Breast epithelium (tissue), 4 donors: ENCODE measurements at places on chromosomes 1 and 21. TPM values are rescaled to one million over a fixed set of nuclear protein-coding genes. Genes with fewer than 3 reads are reported as not detected.

The PTCH2 gene
- 2.2 TPM for total RNA-seq

- DNase-seq = no peak
Observed at GRCh38 chr1:194535369-194535768, 1349.0 kb upstream of the B3GALT2 start.

- no peak for DNase-seq
Observed at GRCh38 chr1:202825748-202826147, 15.0 kb downstream of the PCAT6 start.

- no peak for DNase-seq
Observed at GRCh38 chr1:215285013-215285800, 202.7 kb downstream of the KCNK2 start.

DNA sequence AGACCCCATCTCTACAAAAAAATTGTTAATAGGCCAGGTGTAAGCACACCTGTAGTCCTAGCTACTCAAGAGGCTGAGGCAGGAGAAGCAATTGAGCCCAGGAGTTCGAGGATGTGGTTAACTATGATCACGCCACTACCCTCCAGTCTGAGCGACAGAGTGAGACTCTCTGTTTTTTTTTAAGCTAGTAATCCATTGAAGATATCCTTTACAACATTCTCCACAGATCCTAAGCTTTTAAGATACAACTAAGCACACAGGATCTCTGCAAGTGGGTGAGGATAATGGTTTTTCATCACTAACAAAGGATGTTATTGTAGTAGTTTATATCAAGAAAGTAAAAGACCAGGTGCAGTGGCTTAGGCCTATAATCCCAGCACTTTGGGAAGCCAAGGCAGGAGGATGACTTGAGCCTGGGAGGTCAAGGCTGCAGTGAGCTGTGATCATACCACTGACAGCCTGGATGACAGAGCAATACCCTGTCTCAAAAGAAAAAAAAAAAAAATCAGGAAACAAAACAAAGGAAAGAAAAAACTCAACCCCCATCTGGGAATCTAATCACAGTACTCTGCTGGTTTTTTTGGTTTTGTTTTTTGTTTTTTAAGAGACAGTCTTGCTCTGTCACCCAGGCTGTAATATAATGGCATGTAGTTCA, 166.1 kb downstream of the RERE start:
- DNase-seq = no peak

DNA sequence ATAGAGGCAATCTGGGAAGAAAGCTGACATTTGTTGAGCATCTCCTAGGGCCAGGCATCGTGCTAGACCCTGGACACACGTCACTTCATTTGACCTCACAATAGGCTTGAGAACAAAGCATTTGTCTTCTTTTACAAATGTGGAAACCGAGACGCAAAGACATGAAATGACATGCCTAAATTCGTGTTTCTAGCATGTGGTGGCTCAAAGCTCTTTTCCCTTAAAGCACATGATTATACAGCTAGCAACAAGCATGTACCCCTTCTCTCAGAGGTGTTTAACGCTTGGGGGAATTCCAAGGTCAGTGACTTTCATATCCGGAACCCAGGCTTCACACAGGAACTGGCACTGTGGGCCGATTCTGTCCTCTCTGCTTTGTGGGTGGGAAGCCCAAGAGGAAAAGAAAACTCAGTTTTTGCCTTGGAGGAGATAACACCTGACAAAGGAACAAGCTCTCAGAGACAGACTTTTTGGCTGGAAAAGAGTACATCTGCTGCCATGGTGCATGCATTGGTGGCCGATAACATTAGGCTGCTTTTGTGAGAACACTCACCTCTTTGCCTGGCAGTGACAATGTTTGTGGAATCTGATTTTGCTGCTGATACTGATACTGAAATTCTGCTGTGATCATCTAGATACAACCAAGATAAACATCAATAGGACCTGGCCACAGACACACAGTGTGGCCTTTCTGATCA, 15.4 kb upstream of the CD2 start:
- DNase-seq = no peak

GRCh38 chr1:161082996-161083747, 6.2 kb downstream of the NECTIN4 start:
- peak; percentile 96 for DNase-seq

The TNFRSF9 gene
- total RNA-seq = not detected

The SLAMF9 gene
- not detected for total RNA-seq

GRCh38 chr1:215345208-215345607, 221.9 kb upstream of the KCTD3 start:
- no peak for DNase-seq

DNA sequence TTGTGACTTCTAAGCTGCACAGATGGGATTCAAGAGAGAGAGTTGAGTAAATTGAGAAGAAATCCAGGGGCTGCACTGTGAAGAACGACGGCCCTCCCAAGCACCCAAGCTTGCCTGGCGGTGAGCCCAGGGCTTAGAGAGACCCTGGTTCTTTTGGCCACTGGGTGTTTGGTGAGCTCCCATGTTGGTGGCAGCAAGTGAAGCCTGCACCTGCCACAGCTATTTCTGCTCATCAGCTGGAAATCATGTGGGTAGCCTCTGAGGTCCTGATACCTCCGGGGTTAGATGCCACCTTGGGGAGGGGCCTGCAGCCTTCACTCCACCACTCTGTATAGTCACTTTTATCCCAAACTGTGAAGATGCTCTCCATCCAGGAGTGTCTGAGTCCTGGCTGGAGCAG, 6.2 kb upstream of the BTG2 start:
- DNase-seq = no peak

DNA sequence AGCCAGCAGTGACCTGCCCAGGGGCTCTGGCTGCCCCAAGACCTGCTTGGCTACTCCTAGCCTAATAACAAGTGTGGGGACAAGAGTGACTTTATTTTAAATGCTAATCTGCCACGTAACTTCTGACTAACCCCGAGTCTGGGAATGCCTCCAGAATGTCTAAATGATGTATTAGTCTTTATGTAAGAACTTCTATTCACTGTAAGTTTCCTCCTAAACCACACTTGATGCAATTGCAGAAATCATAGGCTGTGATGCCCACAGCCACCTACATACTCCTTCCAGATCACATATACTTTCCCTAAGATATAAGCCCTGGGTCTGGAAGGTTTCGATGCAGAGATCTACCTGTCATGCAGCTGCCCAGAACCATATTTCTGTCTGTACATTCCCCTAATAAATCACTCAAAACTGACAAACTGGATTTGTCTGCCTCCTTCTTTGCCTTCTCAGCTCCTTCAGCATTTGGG, 5.9 kb upstream of the VPS45 start:
- DNase-seq = no peak

GRCh38 chr1:12501661-12502060, 116.3 kb downstream of the DHRS3 start:
- no peak for DNase-seq

DNA sequence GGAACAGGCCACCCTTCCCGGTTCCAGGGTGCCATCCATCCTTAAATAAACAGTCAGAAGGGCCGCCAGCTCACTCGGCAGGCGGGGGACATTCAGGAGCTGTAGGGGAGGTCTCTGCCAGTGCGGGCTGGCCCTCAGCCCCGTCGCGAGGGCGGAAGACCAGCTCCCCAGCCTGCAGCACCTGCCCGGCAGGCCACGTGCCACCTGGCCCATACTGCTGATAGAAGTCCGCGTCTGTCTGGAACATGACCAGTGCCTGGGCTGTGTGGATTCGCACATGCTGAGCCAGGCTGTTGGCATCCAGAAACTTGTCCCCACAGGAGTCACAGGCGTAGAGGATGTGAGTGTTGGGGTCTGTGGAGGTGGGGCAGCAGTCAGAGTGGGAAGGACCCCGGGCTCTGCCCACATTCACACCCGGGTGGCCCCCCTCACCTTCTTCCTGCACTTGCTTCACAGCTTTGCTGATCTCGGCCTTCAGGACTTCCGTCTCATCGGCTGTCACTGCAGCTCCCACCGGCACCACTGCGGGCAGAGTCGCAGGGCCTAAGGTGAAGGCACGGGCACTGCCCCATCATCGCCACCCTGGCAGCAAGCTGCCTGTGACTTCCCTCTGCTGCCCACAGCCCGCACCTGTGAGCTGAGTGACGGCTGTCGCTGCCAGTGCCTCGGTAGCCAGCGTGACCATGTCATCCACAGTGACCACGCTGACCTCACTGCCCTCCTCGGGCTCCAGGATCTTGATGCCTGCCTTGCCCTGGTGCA, 33.8 kb downstream of the ZBTB17 start:
- DNase-seq = no peak

The PLCH2 gene
- 0.16 TPM for total RNA-seq

GRCh38 chr1:244439391-244440032, 12.2 kb downstream of the ADSS2 start:
- no peak for DNase-seq

The S100A7A gene
- not detected for total RNA-seq

The ELK4 gene
- 26.5 TPM for total RNA-seq

The SPTA1 gene
- total RNA-seq = under 0.01 TPM

DNA sequence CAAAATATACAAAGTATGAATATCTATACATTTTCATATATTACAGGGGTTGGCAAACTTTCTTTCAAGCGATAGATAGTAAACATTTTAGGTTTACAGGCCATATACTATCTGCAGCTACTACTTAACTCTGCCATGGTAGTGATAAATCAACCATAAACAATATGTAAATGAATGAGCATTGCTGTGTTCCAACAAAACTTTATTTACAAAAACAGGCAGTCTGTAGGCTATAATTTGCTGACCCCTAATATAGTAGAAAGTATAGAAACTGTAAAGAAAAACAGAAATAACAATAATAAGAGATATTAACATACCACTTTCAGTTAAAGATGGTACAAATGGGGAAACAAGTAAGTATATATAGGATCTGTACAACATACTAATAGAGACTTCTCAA, 58.1 kb downstream of the COLGALT2 start:
- DNase-seq = no peak

The SPATA45 gene
- total RNA-seq = not detected

The HSF2BP gene
- total RNA-seq = 1.8 TPM

The C1orf116 gene
- 5.6 TPM for total RNA-seq

The KCNH1 gene
- not detected for total RNA-seq

DNA sequence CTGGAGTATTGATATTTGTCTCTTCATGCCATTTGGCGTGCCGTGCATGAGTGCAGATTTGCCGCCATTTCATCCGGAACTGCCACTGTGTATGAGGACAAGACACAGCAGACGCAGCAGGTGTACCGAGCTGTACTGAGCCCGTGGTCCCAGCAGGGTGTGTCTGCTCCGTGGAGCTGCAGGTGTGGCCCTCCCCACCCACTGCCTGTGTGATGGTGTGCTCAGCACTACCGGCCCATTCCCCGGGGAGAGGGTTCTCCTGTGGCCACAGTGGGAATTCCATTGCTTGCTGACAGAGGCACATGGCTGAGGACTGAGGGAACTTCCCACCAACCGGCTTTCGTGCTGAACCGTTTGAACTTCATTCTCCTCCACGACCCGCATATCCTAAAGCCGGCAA, 34.3 kb upstream of the COL6A1 start:
- DNase-seq = no peak

The BRDT gene
- total RNA-seq = not detected

The FAM3B gene
- 10.5 TPM for total RNA-seq

DNA sequence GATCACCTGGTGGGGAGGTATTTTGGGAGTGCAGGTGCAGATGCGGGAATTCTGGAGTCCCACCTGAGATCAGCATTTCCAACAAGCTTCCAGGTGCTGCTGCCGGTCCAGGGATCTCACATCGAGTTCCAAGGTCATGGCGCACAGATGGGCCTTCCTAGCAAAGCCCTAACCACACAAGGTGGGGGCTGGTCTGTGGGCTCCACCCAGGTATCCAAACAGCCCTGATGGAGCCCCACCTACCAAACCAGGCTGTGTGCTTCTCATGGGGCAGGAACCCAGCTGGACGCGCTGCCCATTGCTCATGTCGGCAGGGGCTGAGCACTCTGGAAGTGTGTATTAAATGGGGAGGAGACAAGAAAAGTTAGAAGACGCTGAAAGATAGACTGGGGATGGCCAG, 35.0 kb upstream of the TMEM51 start:
- no peak for DNase-seq

DNA sequence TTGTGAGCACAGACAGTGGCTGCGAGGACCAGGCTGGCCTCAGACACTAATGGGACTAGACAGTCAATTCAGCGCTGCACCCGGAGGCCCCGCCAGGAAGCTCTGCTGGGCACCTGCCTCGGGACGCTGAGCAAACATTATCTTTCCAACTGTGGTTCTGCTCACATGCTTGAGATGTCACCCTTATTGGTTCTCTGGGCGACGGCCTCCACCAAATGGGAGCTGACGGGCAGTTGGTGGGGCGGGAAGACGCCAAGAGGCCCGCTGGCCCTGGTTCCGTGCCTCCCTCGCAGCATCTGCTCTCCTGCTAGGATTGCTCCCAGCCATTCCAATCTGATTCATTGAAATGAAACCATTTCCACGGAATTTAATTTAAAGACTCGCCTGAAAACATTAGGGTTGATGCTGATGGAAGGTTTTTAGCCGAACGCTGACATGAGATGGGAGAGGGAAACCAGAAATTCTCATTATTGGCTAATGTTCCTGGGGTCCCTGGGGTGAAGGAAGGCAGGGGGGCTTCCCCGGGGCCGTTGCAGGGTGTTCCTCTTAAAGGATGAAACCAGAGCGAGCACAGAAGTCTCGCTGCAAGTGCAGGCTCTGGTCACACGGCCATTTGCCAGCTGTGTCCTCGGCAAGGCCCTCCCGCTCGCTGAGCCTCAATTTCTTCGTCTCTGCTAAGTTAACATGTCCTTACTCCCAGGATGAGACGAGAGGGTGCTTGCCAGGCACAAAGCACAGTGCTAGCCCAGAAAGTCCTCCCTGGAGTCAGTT, 512.2 kb downstream of the NPHP4 start:
- no peak for DNase-seq

DNA sequence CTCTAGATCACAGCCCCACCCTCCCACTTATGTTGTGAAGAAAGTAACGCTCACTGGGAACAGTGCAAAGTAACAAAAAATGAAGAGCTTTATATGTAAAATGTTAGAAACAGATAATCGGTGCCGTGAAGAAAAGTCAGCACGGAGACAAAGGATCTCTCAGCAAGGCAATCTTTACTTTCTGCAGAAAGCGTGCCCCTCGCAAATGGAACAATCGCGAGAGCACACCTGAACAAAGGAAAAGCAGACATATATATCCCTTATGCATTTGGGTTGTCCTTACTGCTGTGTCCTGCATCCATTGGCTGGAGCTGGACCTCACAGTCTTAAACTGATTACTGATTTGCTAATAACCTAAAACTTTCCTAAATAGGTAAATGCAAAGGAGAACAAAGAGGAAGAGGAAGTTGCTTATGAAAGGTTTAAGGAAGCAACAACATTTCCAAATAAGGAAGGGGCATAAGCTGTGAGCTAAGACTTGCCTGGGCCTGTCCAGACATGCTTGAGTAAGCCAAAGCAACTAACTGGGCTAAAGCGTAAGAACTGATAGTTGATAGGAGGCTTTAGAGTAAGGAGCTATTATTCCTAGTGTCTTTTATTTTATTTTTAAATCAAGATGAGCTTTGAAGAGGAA, 89.7 kb downstream of the GTF2B start:
- DNase-seq = no peak

- no peak for DNase-seq
Observed at GRCh38 chr1:200911361-200911760, 16.7 kb downstream of the INAVA start.

DNA sequence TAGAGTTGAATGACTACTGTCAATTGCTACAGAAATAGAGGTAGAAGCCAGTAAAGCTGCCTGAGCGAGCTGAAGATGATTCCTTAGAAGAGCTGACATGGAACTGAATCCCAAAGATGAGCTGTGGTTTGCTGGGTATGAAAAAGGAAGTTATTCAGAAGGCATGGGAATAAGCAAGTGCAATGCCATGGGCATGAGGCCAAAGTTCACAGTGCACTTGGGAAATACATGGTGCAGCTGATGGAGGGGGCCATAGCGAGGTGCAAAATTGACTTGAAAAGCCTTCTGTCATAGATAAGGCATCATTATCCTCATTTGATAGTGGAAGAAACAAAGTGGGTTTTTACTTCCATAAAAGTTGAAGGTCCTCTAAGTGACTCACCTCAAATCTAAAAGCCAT, 88.6 kb downstream of the NEK7 start:
- DNase-seq = no peak
